ENCODE measurements at places on chromosomes 3 and 15.
A peak's percentile ranks its signal among the peaks of the same experiment; 100 is the strongest.

- DNase-seq: no peak
Observed at GRCh38 chr15:52749258-52749657, 40.9 kb downstream of the ONECUT1 start.

DNA sequence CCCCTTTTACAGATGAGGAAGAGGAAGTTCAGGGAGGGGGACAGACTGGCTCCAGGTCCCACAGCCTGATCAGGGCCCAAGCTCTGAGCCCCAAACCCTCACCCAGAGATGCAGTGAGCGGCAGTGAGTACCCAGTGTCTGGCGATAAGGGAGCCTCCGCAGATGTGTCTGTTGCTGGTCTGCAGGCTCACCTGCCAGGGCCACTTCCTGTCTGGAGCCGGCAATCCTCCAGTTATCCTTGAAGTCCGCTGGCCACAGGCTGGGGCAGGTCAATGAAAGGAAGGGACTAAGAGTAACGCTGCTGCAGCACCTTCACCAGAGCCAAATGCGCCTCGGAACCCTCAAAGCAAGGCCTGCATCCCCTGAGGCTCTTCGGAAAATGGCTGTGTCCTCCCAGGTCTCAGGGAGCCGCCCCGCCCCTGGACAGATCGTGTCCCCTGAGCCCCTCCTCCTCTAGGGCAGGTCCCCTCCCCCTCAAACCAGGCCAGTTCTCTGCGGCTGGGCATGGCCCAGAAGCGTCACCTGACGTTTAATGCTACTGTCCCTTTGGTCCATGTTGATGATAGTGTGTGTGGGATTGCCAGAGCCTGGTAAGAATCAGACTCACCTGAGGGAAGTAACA lies 51.5 kb downstream of the MYL3 start:
- no peak for DNase-seq

DNA sequence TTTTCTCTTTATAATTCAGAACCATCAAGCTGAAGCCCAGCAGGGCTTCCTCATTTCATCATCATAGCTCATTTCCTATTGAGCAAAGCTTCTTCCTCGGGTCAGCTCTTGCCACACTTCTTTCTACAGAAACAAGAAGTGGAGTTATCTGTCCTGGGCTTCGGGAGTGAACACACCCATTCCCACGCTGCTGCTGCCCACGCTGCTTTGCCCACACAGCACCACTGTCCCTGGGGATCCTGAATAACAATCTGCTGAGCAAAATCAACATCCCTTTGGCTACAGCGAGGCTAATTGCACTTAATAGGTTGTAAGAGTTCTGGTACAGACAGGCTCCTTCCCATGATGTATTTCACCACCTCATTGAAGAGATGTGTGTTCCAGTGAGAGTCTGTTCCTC lies 23.7 kb downstream of the CEP19 start:
- DNase-seq: peak; percentile 97

GRCh38 chr3:140767566-140767965 lies 89.7 kb downstream of the TRIM42 start:
- no peak for DNase-seq

GRCh38 chr15:50009634-50010033 lies 109.4 kb downstream of the ATP8B4 start:
- no peak for DNase-seq

GRCh38 chr15:36903195-36903594 lies 197.2 kb downstream of the MEIS2 start:
- DNase-seq: no peak

DNA sequence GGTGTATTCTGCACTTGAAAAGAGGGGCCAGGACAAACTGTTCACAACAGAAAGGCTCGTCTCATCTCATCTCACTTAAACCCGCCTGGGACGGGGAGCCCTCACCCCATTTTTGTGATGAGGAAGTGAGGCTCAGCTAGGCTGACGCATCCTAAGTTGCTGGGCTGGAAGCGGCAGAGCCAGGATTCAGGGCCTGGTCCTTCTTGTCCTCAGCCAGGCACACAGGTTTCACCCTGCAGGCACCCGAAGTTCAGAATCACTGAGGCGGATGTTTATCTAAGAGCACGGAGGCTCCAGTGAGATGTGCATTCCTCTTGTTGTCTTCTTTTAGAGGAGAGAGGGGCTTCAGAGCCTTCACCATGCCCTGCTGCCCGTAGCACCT lies 51.1 kb upstream of the PLXNA1 start:
- DNase-seq: no peak
